ENCODE measurements at places on chromosomes 3 and 15.

DNA sequence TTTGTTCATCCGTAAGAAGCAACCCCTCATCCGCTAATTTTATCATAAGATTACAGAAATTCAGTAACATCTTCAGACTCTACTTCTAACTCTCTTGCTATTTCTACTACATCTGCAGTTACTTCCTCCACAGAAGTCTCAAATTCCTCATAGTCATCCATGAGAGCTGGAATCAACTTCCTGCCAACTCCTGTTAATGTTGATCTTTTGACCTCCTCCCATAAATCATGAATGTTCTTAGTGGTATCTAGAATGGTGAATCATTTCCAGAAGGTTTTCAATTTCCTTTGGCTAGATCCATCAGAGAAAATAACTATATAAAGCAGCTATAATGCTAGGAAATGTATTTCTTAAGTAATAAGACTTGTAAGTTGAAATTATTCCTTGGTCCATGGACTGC, 115.1 kb downstream of the TAFA4 start:
- DNase-seq: no peak

DNA sequence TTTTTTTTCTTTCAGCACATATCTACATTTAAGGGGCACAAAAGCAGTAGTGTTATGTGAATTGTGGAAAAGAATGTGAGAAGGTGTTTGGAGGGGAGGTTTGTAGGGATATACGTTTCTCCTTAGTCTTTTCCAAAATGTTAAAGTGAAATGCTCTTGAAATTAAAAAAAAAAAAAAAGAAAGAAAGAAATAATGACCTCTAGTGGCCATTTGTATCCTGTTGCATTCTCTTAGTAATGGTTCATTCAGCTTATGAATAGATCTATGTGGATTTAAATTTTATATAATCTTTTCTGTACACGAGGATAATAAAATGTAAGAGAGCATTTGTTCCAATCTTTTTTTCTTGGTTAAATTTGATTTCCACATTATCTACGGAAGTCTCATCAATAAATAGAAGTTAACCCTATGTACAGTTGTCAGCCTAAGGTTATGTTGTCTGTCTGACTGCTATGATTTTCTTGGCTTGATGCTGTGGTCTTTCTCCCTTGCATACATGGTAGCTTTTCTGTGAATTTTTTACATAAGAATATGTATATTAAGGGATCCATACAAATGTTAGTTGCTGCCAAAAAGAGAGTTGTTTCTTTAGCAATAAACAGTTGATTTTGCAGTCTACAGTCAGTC, 1.7 kb downstream of the P2RY13 start:
- no peak for DNase-seq

DNA sequence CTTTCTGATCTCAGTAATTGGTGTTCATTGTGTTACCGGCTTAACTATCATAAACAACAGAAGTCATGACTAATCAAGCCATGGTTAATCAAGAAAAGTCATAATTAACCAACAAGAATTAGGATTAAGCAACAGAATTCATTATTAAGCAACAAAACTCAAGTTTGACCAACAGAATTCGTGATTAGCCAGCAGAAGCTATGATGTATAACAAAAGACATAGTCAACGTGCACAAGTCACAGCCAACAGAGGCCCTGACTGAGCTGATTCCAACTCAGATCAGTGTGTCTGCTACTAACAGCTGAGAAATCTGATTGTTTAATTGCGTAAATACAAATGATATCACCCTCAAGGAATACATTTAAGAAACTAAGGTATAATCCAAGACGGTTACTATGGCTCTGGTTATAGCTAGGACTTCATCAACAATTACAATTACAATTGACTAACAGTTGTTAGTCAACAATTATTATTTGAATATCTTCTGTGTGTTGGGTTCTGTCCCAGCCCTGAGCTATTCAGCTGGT, 67.7 kb downstream of the RARB start:
- DNase-seq: no peak

DNA sequence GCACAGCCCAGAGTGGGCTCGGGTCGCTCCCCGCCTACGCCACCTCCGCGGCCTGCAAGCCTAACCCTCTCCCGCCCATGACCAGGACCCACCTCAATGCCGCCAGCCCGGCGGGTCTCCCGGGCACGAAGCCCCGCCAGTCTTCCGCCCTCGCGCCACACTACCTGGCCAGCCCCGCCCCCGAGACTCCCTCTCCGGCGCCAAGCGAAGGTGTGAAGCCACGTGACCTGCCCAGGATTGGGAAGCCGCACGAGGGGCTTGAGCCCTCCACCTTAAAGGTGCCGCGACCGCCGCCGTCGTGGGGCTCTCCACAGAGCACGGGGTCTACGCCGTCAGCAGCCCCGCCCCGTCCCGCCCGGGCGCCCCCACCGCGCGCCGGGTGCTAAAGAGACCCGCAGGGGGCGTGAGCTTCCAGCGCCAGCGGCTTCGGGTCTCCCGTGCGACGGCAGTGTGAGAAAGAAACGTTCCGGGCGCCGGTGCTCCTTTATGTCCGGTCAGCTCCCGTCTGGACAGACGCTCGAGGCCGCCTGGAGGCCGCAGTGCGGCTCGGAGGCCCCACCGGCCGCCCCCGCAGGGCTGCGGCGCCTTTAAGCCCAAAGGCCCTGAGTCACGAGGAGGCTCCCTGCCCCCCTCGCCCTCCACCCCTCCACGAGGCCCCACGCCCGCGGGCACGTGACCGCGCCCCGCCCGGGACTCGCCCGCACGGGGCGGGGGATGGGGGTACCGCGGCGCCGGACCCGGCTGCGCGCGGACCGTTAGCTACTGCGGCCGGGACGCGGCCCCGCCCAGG, at the start of gene CPEB1:
Gene CPEB1, minus strand, starts transcription at position 319 of the 790 bp plus-strand sequence. CDS start 18,904 bp downstream, outside the sequence.
- peak; percentile 7 for DNase-seq

DNA sequence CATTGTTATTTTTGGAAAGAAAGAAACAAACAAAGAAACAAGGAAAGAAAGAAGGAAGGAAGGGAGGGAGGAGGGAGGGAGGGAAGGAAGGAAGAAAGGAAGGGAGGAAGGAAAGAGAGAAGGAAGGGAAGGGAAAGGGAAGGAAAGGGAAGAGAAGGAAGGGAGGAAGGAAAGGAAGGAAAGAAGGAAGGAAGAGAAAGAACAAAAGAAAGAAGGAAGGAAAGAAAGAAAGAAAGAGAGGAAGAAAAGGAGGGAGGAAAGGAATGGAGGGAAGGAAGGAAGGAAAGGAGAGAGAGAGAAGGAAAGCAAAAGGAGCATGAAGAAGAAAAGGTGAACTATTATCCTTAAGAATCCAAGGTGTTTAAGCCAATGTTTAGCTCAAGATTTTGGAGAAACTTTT, 262.7 kb upstream of the STT3B start:
- DNase-seq: no peak

DNA sequence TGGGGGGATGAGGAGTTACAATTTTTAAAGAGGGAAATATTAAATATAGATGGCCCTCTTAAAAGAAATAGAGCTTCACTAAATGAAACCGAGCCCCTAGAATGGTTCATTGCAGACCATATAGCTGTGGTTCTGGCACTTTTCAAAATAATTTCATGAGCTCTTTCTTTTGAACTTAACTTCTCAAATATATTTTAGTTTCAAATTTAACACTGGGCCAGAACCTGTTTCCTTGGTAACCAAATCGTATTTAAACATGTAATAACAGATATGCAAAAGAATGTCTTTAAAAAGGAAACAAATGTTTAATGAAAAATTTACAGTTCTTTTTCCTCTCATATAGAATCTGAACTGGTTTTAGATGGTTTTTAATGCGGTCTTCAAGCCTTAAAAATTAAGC, 20.1 kb downstream of the ZBTB38 start:
- DNase-seq: no peak

DNA sequence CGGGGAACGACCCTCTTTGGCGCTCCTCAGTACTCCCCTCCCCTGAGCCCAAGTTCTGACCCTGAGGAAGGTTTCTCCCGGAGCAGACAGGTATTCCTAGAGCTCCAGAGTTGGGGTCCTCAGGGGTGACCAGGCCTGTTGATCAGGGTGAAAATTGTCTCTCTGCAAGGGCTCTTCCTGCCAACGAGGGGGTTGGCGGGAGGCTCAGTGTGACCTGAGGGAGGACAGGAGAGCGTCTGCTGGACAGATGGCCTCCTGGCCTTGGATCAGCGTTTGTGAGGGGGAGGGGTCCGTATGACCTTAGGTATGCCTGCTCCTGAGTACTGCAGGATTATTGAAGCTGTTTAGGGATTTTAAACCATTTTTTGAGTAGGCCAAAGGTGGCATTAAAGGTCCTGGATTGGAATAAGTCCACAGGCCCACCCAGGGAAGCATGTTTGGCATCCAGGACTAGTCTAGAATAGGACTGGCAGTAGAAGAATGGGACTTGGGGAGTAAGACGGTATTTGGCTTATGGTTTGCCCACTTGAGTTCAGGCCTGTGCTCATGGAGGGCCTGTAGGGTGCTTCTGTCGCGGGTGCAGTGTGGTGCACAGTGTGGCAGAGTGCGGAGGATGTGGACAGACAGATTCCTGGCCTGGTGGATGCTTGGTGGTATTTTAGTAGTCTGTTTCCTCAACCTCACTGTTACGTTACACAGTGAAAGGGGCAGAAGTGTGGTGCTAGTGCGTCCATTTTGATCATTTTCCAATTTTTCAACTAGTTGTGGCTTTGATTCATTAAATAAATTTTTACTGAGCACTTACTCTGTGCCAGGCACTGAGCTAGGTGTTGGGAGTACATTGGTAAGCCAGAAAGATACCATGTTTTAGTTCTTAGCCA, 959 bp downstream of the ZNF592 start:
- DNase-seq: no peak

DNA sequence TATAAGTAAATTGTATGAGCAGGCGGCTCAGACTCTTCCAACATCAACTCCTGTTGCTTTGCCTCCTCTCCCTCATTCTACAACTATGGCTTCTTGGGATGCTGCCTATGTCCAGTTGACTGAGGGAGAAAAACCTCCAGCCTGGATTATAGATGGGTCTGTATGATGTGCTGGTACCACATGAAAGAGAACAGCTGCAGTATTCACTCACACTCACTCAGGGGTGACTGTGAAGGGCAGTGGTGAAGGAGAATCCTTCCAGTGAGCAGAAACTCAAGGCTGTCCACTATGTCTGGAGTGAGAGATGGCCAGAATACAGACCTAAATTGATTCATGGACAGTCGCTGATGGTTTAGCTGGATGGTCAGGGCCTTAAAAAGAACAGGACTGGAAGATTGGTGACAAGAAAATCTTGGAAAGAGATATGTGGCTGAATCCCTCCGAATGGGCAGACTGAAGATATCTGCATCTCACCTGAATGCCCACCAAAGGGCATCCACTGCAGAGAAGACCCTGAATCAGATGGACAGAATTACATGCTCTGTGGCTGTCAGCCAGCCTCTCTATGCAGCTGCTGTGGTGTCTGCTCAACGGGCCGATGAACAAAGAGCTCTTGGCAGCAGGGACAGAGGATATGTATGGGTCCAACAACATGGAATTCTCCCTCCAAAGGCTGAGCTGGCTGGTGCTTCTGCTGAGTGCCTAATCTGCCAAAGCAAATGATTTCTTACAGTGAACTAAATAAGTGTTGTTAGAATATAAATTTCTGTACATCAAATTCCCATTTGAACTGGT, 1.9 kb upstream of the BCL2L10 start:
- DNase-seq: no peak

DNA sequence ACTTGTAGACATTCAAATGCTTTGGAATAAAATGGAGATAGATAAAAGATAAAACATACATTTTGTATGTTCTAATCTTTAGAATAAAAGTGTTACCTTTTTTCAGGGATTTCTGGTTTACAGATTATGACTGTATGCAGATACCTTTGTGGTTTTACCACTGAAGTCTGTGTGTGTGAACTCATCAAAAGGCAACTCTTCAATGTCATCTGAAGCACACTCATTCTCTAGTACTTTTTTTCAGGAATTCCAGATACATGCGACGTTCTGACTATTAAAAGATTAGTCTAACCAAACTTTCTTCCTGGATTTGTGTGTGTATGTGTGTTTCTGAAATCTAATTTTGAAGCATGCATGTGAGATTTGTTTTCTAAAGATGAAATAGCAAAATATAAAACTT, 188.6 kb downstream of the NLGN1 start:
- no peak for DNase-seq

DNA sequence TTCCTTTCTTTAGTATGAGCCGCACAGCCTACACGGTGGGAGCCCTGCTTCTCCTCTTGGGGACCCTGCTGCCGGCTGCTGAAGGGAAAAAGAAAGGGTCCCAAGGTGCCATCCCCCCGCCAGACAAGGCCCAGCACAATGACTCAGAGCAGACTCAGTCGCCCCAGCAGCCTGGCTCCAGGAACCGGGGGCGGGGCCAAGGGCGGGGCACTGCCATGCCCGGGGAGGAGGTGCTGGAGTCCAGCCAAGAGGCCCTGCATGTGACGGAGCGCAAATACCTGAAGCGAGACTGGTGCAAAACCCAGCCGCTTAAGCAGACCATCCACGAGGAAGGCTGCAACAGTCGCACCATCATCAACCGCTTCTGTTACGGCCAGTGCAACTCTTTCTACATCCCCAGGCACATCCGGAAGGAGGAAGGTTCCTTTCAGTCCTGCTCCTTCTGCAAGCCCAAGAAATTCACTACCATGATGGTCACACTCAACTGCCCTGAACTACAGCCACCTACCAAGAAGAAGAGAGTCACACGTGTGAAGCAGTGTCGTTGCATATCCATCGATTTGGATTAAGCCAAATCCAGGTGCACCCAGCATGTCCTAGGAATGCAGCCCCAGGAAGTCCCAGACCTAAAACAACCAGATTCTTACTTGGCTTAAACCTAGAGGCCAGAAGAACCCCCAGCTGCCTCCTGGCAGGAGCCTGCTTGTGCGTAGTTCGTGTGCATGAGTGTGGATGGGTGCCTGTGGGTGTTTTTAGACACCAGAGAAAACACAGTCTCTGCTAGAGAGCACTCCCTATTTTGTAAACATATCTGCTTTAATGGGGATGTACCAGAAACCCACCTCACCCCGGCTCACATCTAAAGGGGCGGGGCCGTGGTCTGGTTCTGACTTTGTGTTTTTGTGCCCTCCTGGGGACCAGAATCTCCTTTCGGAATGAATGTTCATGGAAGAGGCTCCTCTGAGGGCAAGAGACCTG, 13.2 kb downstream of the GREM1 start:
- no peak for DNase-seq

GRCh38 chr15:85044894-85045293, 63.2 kb downstream of the PDE8A start:
- no peak for DNase-seq

DNA sequence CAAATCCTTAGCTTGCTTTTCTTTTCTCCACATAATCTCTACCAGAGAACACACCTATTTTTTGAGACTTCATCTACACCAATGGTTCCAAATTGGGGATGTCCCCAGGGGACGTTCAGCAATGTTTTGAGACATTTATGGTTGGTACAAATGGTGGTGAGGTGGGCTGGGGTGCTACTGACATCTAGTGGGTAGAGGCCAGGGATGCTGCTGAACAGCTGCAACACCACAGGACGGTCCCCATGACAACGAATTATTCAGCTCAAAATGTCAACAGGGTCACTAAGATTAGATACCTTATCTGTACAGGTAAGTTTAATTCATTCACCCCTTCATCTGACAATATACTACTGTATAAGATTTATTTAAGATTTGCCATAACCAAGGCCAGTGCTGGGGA, 14.4 kb downstream of the GK5 start:
- no peak for DNase-seq

- DNase-seq: no peak
Measured at GRCh38 chr3:58025837-58026569, 17.8 kb downstream of the FLNB start.

- no peak for DNase-seq
Measured at GRCh38 chr3:67094774-67095173, 96.7 kb downstream of the KBTBD8 start.

GRCh38 chr15:82681371-82681770, 28.3 kb downstream of the AP3B2 start:
- DNase-seq: no peak

GRCh38 chr15:81171286-81171685, 25.4 kb upstream of the IL16 start:
- no peak for DNase-seq

GRCh38 chr3:152622811-152623167, 212.1 kb upstream of the P2RY1 start:
- DNase-seq: no peak

Data from stimulated activated CD8-positive, alpha-beta memory T cell treated with anti-CD3 and anti-CD28 coated beads, Interleukin-4, amount 100 ng/mL, for 4 hours (primary cell).